ENCODE measurements at places on chromosomes 11 and 22.

GRCh38 chr22:36926721-36927435, 13.4 kb downstream of the CSF2RB start:
- no peak for DNase-seq

GRCh38 chr22:33923660-33924246, 3.5 kb upstream of the LARGE1 start:
- DNase-seq: no peak

- DNase-seq: no peak
Measured at GRCh38 chr11:131656179-131656838, 285.9 kb downstream of the NTM start.

GRCh38 chr22:32216911-32217310, 12.0 kb upstream of the RFPL2 start:
- DNase-seq: no peak

DNA sequence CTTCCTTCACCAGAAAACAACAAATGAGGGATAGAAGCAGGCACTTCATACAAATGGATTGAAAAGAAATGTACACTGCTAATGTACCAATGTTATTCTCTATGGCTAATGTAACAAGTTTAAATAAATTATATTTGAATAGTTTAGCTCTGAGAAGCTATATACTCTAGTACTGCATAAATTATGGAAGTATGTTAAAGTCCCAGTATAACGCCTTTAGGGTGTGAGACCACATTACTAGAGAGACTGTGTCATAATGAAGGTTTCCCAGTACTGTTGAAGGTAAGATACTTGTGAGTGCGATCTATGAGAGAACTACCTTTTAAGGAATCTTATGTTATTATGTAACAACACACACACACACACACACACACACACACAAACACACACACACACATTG, 39.8 kb upstream of the GAB2 start:
- no peak for DNase-seq

DNA sequence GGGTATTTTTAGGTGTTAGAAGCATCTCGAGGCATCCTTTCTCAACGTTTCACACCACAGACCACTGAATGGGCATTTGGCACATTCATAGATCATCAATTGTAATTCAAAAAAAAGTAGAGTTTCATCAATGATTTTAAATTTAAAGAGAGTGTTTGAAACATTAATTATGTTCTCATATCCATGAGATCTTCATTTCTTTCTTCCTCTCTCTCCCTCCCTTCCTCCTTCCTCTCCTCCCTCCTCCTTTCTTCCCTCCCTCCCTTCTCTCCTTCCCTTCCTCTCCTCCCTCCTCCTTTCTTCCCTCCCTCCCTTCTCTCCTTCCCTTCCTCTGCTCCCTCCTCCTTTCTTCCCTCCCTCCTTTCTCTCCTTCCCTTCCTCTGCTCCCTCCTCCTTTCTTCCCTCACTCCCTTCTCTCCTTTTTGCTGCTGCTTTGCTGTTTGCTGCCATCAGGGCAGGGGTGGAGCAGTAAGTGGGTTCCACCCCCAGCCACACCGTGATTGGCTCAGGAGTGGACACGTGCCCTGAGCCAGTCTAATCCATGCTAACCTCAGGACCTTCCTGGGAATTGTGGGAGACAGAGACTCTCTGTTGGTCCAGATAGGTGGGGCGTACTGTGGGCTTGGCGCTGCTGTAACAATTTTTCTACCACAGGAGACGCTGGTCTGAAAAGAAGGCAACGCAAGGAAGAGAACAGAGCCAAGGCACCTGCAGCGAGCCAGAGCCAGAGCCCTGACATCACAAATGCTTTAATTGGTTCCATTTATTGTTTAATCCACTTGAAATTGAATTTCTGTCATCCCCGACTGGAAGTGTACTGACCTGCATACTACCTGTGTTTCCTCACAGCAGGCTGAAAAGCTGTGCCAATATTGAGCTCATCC, 33.7 kb upstream of the APOBEC3A start:
- peak; percentile 34 for DNase-seq

- no peak for DNase-seq
Measured at GRCh38 chr11:69904974-69905535, 85.8 kb upstream of the FGF3 start.

GRCh38 chr11:45092404-45092785, 54.0 kb upstream of the PRDM11 start:
- no peak for DNase-seq

DNA sequence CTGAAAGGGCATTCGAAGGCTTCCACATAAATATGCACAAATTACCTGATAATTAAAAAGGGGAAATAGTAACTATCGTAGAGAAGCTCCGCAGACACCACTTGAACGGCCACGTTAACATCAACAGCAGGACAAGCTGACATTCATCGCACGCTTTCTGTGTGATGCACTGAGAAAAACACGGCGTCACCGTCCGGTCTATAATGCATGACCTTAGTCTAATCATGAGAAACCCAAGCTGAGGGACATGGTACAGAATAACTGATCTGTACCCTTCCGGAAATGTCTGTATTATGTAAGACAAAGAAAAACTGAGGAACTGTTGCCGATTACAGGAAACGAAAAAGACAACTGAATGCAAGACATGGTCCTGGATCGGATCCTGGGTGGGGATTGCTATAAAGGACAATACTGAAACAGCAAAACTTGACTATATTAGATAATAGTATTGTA, 678 bp upstream of the RANGAP1 start:
- no peak for DNase-seq

DNA sequence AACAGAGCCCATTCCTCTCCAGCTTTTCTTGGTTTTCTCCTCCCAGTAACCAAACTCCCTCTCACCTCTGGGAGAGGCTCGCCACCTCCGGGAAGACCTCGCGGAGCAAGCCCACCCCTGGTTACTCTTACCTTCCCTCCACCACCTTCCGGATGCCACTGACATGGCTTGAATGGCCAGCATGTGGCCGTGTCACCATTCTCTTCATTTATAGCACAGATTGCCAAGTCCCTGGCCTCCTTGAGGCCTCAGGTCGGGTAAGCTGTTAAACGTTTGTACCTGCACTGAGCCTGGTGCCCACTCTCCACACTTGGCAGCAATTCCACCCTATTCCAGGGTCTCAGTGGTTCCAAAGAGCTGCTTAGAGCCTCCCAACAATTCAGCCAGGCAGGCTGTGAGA, 8.0 kb upstream of the FXYD2 start:
- no peak for DNase-seq

DNA sequence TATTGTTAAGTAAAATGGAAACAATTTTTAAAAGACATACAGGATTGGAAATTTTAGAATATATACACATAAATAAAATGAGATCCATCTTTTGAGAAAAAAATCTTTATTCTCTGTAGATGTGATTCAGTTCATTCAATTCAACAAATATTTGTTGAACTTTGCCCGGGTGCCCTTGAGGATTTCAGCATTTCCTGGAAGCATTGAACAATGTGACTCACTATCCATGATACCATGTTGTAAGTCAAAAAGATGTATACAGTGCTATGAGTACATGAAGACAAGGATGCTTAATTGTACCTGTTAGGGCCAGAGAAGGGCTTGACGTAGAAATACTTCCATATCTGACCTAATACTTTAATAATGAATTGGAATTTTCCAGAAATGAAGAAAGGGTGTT, 353.7 kb downstream of the METTL15 start:
- no peak for DNase-seq

- DNase-seq: no peak
Measured at GRCh38 chr11:129374081-129374992, 1.3 kb upstream of the BARX2 start.

DNA sequence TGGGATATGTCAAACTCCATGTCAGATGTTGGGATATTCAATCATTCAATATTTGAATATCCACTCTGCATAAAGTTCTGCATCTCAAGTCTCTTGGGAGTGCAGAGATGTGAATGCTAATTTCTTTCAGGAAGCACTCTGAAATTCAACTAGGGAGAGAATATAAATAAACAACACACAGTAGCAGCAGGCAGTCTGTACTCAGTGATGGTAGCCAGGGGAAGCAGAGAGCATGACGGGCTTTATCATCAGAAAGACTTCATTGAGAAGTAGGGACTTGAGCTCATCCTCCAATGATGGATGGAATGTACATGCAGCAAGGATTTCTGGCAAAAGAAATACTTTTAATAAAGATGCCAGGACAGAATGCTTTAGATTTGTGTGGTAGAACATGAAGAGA, 9.8 kb upstream of the TEAD1 start:
- DNase-seq: no peak

DNA sequence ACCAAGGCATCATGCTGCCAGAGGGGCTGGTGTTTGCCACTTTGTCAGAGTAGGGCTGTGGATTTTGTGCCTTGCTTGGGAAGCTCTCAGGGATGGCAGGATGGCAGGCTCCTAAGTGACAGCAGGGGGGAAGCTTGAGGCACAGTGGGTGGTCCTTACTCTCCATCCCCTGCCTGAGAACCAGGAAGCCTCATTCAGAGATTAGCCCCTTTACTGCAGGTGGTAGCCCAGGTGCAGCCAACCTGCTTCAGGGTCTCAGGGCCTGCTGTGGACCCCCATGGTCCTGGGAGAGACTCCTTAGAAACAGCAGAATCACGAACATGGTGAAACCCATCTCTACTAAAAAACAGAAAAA, 8.9 kb upstream of the ST3GAL4 start:
- no peak for DNase-seq

GRCh38 chr11:47857892-47858543, 9.9 kb upstream of the NUP160 start:
- DNase-seq: peak; percentile 43

GRCh38 chr11:40104941-40105550, 1354.4 kb downstream of the LRRC4C start:
- no peak for DNase-seq

DNA sequence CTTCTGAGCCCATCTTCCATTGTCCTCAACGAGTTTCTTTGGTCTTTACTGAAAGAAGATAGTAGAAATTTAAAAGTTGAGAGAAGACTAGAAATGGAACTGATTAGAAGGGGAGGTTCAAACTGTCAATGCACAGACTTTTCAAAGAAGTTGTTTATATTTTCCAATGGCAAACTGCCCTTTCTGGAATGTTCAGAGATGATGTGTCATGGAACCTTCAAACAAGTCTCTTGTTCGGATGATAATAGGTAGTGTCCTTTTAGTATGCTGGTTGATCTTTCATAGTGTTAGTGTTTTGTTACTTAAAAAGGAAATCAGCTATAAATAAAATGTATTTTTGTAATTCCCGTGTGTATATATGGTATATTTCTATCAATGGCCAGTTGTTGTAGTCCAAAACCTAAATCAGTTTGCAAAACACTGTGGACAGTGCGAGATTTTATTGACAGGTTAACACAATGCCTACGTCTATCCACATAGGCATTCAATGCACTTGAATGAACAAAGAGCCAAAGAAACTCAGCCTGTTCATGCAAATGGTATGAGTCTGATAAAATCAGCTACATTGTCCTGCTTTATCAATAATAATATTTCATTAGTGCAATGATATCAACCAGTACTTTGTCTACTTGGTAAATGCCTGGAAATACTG, 30.9 kb downstream of the C11orf91 start:
- DNase-seq: no peak

- DNase-seq: no peak
Measured at GRCh38 chr11:102216433-102217075, 100.7 kb upstream of the BIRC3 start.

GRCh38 chr22:49954991-49955580, 5.5 kb upstream of the PIM3 start:
- no peak for DNase-seq

DNA sequence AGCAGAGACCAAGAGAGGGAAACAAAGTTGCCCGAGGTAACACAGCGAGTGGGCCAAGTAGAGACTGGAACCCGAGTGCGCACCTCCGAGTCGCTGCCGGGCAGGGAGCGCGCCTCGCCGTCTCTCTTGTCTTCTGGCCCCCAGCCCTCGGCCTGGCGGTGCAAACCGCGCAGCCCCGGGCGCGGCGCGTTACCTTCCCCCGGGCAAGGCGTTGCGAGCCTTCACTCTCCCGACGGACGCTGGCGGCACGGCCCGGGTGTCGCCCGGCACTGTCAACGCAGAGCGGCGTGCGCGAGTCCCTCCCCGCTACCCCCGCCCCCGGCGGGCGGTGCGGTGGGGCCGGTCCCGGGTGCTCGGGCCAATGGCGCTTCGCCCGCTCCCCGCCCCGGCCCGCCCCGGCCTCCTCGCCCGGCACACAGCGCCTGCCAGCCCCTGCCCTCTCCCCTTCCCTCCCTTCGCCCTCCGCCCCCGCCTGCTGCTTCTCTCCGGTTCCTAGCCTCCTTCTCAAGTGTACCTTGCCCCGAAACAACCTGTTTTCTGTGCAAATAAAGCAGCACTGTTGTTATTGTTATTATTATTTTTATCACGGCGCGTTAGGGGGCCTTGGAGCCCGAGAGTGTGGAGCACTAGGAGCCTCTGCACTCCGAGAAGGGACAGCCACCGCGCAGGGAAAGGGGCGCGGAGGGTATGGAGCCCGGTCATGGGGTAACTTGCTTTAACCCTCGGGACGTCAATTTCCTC, at the start of gene SYTL2:
SYTL2 (minus strand) TSS at position 271 of the 741 bp plus-strand sequence. CDS start 53,416 bp downstream, outside the sequence.
- no peak for DNase-seq

DNA sequence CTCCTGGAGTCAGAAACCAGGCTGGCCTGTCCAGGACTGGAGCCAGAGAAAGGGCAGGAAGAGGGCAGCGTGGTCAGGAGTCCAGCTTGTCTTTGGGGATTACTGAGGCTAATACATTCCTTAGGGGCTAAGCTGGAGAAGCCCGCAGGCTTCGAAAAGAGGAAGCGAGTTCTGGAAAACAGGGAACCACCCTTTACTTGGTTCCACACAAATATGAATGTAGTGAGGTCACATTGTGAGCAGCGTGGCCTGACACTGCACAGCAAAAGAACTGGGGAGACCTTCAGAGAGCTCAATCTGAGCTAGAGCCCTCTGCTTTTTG, 132.3 kb downstream of the CEP164 start:
- no peak for DNase-seq

GRCh38 chr22:46614025-46614931, 5.9 kb upstream of the GRAMD4 start:
- no peak for DNase-seq

GRCh38 chr22:20444325-20444724, 6.7 kb upstream of the SCARF2 start:
- DNase-seq: no peak
